ENCODE measurements at places on chromosomes 13 and 19.

DNA sequence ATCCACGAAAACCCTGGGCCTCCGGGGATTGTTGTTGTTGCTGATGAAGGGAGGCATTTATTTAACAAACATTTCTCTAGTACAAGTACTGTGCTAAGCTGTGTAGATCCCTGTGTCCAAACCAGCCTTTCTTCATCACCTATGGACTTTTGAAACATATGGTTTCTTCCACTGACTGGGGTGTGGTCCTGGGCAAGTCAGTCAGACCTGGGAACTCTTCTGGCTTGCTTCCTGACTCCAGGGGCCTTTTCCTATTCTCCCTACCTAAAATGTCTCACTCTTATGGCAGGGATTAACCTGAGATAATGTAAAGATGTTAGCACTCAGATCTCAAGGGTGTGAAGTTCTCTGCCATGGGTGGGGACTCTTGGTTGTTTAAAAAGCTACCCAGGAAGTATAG lies 46.8 kb downstream of the EFNB2 start:
- DNase-seq, result no peak

- DNase-seq, result no peak
These were observed 300.7 kb downstream of the KLF12 start for GRCh38 chr13:73833325-73834070.

DNA sequence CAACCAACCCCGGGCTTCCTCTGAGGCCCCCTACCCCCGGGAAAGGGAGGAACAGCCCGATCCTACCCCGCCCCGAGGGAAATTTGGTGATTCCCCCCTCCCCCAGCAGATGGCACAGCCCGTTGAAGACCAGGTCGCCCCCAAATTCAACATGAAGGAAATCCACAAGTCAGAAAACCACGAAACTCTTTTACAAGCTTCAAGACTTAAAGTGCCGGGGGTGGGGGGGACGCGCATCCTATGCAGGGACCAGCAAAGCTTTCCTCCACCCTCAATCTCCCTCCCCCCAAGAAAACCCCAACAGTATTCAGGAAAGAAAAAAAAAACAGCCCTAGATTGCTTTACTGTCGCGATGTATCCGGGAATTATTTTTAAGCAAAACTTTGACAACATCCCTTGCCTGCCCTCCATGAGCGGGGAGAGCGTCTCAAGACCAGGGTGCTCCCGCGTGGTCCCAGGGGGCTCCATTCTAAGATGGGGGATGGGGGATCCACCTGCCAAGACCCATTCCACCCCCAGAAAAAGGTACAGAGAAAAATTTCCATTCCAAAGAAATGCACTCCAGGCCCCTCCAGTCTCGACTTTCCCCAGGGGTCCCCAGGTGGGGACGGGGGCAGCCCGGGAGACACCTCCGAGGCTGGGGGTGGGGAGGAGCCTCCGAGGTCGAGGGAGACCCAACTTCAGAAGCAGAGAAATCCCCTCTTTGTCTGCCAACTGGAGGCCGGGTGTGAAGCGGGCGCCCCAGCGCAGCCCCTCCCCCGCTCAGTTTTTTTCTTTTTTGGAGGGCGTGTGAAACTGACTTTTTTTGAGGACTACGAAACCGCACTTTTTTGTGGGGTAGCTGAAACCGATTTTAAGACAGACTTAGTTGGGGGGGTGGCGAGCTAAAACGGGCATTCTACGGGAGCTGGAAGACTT lies 1.5 kb downstream of the TCF3 start:
- DNase-seq, result peak; percentile 94

DNA sequence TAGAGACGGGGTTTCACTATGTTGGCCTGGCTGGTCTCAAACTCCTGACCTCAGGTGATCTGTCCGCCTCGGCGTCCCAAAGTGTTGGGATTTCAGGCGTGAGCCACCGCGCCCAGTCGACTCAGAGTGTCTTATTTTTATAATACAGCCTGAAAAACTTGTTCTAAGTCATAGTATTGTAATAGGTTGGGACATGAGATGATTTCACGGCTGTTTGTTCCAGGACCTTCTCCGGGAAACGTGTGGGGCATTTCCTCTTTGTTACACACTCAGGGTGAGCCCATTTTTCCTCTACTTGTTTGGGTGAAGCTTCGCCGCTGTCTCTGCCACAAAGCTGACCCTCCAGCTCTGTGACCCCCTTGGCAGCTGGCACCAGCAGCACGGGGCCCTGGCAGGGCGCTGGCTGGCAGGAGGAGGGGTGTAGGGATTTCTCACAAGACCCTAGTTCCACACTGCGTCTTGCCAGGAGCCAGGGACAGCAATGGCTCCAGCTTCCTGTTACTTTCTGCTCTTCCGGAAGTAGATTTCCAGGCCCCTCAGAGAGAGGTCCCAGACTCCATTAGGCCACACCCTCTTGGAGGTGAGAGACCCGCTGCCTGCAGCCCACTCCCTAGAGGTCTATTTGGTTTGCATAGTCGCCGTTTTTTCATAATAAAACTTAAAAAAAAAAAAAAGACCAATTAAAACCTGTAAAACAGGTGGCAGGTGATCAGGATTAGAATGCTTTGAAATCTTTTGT lies 15.6 kb downstream of the FGF21 start:
- no peak for DNase-seq

- peak; percentile 83 for DNase-seq
These were observed 11.3 kb upstream of the PLA2G4C start for GRCh38 chr19:48121909-48122371.

DNA sequence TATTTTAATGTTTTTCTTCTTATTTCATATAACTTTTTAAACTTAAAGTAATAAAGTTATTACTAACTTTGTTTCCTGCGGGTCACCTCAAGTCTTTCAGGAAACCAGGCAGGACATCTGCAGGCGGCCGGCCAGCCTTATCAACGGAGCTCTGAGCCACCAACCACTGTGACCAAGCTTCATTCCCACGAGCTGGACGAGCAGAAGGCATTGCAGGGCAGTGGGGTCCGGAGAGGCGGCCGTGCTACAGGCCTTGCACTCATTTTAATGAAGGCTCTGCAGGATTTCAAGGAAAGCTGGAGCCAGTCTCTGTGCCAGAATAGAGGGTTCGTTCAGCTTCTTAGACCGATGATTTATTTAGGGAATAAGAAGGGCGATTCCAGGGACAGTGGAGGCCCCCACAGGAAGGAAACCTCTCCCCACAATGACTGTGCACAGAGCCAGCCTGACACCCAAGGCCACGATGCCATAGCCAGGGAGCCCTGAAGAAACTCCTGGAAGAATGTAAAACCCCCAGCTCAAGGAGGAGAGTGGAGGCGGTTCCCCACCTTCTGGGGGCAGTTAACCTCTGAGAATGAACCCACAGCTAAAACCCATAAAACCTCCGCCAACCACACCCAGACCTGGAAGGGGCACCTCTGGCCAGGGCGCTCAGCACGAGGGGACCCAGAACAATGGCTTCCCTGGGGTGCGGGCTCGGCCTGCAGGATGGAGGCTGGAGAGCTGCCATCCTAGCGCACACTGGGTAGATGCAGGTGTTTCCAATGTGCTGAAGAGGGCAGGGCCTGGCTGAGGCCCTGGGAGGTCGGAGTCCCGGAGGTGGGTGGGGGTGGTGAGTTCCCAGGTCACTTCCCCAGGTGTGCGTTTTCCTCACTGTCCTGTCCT lies 75.0 kb downstream of the RASA3 start:
- DNase-seq, result no peak

DNA sequence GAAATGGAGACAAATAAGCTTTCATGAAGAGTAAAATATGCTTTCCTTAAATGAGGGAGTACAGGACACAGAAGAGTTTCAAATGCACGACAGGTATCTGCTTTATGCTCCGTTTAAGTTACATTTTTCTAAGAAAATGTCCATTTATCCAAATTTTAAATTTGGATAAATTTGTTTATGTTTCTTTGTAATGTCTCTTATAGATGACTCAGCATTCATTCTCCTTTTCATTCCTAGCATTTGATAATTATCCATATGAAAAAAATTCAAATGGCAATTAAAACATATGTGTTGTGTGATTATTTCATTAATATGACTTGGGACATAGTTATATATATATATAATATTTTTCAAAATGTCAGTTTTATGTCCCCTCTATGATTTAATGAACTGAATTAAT lies 1449.3 kb downstream of the SLITRK1 start:
- no peak for DNase-seq

GRCh38 chr19:10603873-10604459 lies 16.9 kb upstream of the AP1M2 start:
- DNase-seq, result no peak

- DNase-seq, result no peak
These were observed 25.2 kb upstream of the XPO4 start for GRCh38 chr13:20927596-20928257.

DNA sequence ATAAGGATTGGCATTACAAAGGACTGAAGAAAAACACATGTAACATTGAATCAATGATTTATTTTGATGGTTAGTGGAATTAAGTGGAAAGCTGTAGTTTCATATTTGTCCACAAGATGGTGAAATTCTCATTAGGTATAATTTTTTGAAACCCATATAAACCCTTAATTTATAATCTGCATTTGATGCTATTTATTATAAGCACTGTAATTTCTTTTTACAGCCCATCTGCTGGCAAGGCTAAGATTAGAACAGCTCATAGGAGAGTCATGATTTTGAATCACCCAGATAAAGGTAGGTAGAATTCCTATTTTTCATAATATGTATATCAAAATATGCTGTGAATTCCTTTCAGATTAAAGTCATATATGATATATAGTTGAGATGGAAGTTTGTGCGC lies 62.2 kb downstream of the DNAJC15 start:
- DNase-seq, result no peak

DNA sequence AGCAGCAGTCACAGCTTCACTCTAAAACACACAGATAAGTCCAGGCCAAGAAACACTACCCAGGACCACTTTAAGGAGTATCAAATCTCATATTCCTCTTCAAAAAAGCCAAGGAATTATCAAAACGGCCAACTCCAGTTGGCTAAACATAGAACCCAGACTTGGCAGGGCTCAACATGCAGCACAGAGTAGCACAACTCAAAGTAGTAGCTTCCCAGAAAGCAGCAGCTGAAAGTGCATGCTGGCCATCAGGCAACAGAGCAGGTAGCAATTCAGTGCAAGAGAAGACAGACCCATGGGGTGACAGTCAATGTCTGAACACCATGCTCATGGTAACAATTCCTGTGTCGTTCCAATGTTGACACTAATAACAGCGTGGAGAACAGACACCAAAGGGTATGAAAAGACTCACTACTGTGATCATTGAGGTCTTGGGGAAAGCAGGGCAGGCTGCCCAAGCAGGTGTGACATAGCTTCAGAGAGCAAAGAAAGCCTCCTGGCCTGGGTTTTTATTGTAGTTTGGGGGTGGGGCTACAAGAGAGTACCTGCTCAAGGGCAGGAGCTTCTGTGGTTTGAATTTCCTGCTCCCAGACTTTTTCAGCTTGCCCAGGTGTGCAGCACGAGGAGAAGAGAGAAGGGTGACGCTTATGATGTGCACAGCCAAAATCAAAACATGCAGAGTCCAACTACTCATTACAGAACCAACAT lies 6.2 kb downstream of the ZNF709 start:
- peak; percentile 94 for DNase-seq

GRCh38 chr13:102395174-102395573 lies 6.7 kb downstream of the FGF14 start:
- DNase-seq, result no peak

GRCh38 chr13:91154558-91155353 lies 192.7 kb upstream of the MIR17HG start:
- no peak for DNase-seq

- DNase-seq, result peak; percentile 78
These were observed 475.7 kb downstream of the UQCRFS1 start for GRCh38 chr19:28737021-28737895.

GRCh38 chr13:49922301-49922700 lies 13.8 kb downstream of the SPRYD7 start:
- DNase-seq, result no peak

GRCh38 chr13:51960766-51961165 lies 50.5 kb downstream of the ATP7B start:
- no peak for DNase-seq

GRCh38 chr13:23268441-23268840 lies 87.7 kb downstream of the SGCG start:
- peak; percentile 7 for DNase-seq

DNA sequence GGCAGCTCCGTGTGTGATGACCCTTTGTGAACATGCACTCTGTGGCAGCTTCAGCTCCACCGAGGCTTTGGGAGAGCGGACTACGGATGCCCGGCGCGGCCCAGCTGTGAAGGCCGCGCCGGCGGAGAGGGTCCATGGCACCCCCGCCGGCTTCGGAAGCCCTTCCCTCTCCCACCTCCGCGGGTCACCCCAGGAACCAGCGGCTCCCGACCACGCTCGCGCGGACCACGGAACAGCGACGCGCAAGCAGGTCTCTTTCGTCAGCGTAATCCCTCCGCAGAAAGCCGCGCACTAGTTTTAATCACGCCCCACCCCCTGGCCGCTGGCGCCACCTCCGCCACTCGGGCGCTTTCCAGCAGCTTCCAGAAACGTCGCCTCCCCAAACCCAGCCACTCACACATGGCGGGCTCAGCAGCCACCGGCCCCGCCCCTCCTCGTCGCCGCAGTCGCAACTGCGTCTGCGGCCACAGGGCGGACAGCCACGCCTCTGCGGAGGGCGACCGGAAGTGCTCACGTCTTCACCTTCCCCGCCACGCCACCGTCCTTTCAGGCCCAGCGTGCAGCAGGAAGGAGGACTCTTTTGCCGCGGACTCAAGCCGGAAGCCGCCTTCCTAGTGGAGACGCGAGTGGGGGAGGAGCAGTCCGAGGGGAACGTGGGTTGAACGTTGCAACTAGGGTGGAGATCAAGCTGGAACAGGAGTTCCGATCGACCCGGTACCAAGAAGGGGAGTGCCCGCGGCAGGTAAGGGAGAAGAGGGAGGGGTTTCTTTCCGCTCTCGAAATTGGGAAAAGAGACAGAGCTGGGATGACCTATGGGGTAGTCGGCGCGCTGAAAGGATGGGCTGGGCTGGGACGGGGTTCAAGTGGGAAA lies at the start of gene USPL1:
USPL1 (plus strand) TSS at position 606 of the 871 bp plus-strand sequence. CDS start 3,221 bp downstream, outside the sequence.
- peak; percentile 96 for DNase-seq

- DNase-seq, result no peak
These were observed 9.7 kb downstream of the CTU1 start for GRCh38 chr19:51098365-51099046.

All from MM.1S (cell line).